ENCODE measurements at places on chromosomes 5 and 9. TPM values are rescaled to one million over a fixed set of nuclear protein-coding genes. Genes with fewer than 3 reads are reported as not detected.

Gene UGT3A2
- not detected for total RNA-seq

Gene LCN12
- 1.6 TPM for total RNA-seq

Gene NR2F1
- 10.0 TPM for total RNA-seq

Gene ERCC6L2
- total RNA-seq = 46.4 TPM

- no peak overlapping the region for H3K27ac ChIP-seq
- H3K4me1 ChIP-seq = no peaks in the 10 kb centered on the region
- no peak overlapping the region for H3K4me3 ChIP-seq
- no peaks in the 10 kb centered on the region for H3K36me3 ChIP-seq
- no peaks in the 10 kb centered on the region for H3K27me3 ChIP-seq
- no peak for DNase-seq
These were observed 409.5 kb downstream of the ARHGEF28 start for GRCh38 chr5:74035521-74035937.

GRCh38 chr5:14806456-14806855, 65.1 kb downstream of the ANKH start:
- peaks cover 7% of the 10 kb centered on the region for H3K4me1 ChIP-seq
- H3K27ac ChIP-seq = no peak overlapping the region
- no peaks in the 10 kb centered on the region for H3K27me3 ChIP-seq
- no peak for DNase-seq
- H3K36me3 ChIP-seq = peaks cover 2% of the 10 kb centered on the region

GRCh38 chr5:157761690-157762621, 18.4 kb downstream of the LSM11 start:
- H3K4me3 ChIP-seq = no peak overlapping the region
- H3K36me3 ChIP-seq = peaks cover 4% of the 10 kb centered on the region
- no peak for DNase-seq
- no peaks in the 10 kb centered on the region for H3K27me3 ChIP-seq
- H3K27ac ChIP-seq = no peak overlapping the region

- H3K36me3 ChIP-seq = no peaks in the 10 kb centered on the region
- no peak overlapping the region for H3K4me3 ChIP-seq
- no peak overlapping the region for H3K27ac ChIP-seq
- H3K4me1 ChIP-seq = no peaks in the 10 kb centered on the region
These were observed 69.2 kb upstream of the S1PR3 start for GRCh38 chr9:88922091-88922490.
